Glomerular endothelial cell (primary cell): ENCODE measurements at places on chromosomes 2 and 18.
A peak's percentile ranks its signal among the peaks of the same experiment; 100 is the strongest.

DNA sequence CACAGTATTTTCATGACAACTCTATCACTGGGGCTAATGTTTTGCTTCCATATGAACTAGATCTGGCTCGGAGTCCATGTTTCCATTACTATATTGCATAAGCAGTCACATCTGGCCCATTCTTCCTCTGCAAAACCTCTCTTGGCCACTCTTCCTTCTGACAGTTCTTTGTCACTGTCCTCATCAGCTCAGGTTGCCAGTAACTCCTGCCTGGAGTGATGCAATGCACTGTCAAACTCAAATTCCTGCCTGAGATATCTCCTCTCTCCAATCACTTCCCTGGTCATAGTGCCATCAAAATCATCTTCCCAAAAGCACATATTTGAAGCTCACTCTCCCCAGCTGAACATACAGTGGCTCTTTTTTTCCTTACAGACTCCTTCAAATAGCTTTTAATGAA is 66.1 kb downstream of the COLEC12 start:
- no peak for DNase-seq

GRCh38 chr2:54708584-54709335 is 14.7 kb upstream of the EML6 start:
- DNase-seq, result no peak

- no peak for DNase-seq
These were observed 194.6 kb upstream of the SMAD2 start for GRCh38 chr18:48124857-48125626.

DNA sequence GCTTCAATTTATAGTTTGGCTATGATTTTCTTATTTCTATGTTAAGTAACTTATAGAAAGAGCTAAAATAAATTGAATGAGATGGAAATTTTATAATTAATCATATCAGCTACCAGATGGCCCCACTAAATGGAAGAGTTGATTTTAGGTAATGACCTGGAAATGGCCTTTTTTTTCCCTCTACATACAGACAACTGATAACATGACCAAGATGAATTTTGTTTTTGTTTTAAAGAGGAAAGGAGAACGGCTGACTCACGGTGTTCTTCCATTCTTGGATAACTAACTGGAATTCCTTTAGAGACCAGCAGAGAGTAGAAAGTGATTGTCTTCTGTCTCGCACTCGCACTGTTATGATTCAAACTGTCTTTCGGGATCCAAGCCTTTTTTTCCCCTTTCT is 91.0 kb downstream of the TMEM185B start:
- peak; percentile 78 for DNase-seq

GRCh38 chr2:209663139-209663538 is 108.5 kb upstream of the UNC80 start:
- no peak for DNase-seq

DNA sequence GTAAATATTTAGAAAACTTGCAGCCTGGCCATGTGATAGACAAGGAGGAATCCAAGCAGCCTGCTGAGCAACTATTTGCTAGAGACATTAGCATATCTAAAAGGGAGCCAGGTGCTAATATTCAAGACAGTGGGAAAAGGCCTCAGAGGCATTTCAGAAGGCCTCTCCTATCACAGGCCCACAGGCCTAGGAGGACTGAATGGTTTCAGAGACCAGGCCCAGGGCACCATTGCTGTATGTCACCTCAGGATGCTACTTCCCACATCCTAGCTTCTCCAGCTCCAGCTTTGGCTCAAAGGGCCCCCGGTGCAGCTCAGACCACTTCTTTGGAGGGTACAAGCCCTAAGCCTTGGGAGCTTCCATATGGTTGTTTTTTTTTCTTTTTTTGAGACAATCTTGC is 3.8 kb downstream of the NAT8 start:
- no peak for DNase-seq
